Kidney glomerular epithelial cell (primary cell): ENCODE measurements at places on chromosomes 1 and 21.

DNA sequence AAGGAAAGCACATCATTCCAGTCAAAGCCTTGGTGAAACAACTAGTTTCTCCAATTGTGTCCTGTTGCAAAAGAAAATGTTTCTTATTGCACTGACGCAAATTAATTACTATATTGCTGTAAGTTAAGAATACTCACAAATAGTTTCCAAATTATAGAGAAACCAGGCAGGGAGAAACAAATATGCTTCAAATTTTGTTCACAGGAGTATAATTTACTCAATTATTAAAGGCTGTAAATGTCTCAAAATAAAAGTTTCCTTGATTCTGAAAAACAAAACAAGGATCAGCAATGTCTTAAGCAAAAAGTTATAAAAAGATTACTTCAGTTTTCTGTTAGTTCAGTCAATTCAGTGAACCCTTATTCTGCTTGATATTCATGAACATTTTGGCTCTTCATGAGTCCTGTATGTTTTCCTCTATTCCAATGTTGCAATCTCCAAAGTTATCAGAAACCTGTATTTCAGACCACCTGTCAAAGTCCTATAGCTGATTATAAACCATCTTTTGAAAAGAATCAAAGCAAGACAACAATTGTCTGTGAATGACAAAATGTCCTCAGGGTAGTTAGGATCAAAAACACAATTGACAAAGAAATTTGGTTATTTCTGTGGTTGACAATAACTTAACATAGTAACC is 11.7 kb upstream of the SYPL2 start:
- no peak for DNase-seq

DNA sequence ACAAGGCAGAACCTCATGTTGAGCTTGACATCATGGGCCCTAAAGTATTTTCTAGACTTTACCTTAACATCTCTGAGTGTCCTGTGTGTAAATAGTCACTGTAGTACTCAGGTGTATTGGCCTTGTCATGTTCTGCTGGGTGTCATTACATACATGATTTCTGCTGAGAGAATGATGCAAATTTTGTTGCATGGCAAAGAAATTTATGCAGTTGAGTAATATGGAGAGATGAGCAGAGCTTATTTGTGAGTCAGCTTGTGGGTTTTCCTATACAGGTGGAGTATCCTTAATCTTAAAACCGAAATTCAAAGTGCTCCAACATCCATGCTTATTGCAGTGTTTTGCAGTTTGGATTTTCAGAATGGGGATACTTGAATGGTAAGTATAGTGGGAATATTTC is 36.6 kb downstream of the RGL1 start:
- no peak for DNase-seq

- no peak for DNase-seq
Observed at GRCh38 chr1:19034721-19035120, 78.2 kb upstream of the IFFO2 start.

DNA sequence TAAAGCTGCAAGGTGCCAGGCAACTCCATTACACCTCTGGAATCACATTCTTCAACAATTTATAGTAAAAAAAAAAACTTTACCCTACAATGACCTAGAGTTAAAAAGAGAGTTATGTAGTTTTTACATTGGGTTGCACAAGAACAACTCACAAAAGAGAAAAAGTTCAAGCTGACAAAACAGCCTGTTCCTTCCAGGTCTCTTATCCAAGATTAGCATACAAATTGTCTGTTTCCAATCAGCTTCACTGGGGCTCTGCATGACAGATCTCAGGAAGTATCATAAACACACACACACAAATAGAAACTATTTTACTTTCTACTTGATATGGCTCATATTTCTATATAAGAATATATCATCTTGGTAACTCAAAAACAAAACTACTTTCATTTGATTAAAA is 154.6 kb downstream of the PCNX2 start:
- no peak for DNase-seq

DNA sequence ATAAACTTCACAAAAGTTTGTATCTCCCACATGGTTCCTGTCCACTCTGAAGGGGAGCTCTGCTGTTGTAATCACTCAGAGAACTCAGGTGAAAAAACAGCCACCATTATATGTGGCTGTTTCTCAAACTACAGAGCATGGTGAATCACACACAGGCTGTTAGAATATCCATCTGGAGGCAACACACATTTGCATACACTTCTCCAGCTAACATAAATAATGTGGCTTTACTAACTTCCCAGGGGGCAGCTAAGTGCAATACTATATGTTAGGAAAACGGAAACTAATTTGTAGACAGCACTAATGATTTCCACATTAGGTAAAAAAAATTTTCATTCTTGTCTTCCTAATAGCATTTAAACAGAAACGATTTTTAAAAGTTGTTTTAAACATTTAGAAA is 49.3 kb downstream of the PTGFR start:
- no peak for DNase-seq

GRCh38 chr1:99980928-99981327 is 11.1 kb downstream of the SLC35A3 start:
- DNase-seq, result no peak

DNA sequence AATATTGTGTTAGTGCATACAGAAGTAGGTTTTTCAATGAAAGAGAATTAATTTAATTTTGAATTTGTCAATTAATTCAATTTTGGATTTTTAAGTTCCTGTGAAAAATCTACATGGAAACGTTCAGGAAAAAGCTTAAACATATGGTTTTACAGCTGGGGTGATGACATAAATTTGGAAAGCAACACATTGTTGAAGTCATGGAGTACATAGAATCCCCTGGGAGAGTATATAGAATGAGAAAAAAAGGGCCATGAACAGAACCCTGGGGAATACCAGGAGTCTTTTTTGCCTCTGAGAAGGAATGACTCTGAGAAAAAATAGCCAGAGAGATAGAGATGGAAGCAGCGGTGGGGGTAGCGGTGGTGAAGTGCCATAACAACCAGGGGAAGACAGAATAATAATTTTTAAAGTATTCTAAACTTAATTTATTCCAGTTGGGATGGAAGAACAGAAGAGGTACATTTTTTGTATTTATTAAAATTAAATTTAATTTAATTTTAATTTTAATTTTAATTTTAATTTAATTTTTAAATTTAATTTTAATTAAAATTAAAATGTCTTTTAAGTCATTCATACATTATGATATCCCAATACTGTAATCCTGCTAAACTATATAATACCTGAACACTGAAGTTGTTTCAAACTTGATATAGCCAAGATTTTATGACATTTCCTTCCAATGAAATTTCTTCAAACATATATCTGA is 48.9 kb downstream of the NME7 start:
- DNase-seq, result no peak

- DNase-seq, result no peak
Observed at GRCh38 chr1:206581571-206581981, 30.7 kb downstream of the EIF2D start.

GRCh38 chr1:218525451-218526197 is 180.5 kb downstream of the TGFB2 start:
- DNase-seq, result no peak

DNA sequence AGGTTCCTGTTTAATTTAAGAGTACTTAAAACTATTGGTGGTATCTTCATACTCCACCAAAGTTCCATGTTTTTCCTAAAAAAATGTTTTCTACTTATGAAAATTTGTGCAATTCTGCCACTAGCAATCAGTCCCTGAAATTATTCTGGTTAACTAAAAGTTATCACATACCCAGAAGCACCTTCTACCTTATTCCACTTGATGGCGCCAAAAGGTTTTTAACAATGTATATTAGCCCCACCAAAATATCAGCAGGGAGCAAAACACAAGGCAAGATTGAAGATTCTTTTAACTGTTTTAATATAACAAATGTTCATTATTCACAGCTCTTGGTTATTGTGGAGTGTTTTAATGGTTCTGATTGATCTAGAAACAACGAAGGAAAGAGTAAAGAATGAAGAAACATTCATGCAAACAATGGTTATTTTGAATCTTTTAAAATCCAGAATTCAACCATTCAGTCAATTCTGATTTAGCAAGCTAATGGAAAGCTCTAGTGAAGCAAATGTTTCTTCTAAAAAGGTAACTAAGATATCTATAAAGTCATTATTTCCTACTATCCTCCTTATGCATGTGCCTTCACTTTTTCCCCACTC is 67.2 kb downstream of the TTLL7 start:
- DNase-seq, result peak; percentile 63

DNA sequence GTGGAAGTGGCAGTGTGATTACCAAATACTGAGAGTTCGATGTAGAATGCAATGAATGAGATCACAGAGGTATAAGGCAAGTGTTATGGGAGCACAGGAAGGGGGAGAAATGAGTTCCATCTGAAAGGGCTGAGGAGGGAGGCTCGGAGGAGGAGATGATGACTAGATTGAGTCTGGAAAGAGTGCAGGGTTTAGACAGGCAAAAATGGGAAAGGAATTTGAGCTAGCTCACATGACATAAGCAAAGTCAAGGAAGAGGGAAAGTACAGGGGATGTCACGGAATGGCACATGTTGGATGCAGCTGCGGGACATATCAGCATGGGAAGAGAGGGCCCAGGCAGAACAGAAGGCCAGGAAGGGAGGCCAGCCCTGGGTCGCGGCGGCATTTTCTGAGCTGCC is 132.7 kb downstream of the RUNX1 start:
- peak; percentile 64 for DNase-seq

- DNase-seq, result no peak
Observed at GRCh38 chr1:243217349-243217748, 37.7 kb downstream of the CEP170 start.

- DNase-seq, result no peak
Observed at GRCh38 chr1:96987186-96987703, 265.7 kb downstream of the PTBP2 start.

GRCh38 chr1:50109116-50109515 is 396 bp downstream of the ELAVL4 start:
- DNase-seq, result no peak

DNA sequence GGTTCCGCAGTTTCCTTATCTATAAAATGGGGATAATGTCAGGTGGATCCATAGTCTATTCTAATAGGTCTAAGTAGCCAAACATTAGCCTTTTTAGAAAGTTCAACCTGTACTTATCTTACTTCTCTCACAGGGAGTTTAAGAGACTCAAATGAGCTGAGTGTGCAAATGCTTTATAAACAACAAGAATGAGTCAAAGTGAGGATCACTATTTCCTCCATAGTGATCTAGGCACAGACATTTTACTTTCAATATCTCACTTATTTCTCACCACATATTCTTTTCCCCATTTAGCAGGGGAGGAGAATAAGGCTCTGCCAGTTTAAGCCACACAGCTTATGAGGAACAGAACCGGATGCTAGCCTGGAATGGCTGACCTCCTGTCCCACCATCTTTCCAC is 92.1 kb upstream of the LMO4 start:
- no peak for DNase-seq

DNA sequence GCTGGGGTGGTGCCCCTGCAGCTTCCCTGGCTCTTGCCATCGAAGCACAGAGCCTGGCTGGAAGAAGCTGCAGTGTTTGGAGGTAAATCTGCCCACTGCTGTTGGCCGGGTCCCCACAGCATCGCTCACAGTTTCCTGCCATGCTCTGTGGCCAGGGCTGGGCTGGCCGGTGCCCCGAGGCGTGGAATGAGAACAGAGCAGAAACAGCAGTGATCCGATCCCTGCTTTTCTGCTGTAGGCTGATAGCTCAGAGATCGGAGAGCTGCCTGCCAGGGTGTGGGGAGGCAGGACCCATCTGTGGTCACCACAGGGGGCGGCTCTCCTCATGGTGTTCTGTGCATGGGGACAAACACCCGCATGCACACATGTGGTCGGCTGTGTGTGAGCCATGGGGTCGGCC is 11.5 kb downstream of the SLC45A1 start:
- DNase-seq, result no peak

DNA sequence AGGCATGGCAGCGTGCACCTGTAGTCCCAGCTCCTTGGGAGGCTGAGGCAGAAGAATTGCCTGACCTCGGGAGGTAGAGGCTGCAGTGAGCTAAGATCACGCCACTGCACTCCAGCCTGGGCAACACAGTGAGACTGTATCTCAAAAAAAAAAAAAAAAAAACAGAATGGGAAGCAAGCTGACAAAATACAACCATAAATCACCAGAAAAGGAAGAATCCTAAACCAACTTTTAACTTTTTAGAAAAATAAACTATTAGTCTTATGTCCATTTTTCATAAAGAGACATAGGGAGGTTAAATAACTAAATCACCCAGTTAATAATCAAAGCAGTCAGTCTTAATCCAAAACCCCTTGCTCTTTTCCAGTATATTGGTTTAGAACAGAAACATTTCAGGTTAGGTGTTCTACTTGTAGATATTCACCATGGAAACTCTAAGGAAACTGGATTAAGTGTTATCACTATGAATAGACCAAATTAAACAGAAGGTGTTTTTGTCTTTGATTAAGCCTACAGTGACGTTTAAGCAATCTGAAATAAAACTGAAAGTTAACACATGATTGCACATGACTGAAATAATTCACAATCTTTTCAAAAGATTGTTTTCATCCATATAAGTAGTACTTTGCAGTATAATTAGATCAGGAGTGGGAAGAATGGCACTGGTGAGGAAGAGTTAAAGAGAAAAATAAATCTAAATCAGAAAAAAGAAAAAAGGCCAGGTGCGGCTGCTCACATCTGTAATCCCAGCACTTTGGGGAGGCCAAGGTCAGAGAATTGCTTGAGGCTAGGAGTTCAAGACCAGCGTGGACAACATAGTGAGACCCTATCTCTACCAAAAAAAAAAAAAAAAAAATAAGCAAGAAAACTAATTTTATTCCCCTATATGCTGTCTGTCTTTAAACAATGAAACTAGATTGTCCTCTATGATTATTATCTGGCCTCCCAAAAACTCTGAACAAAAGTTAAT is 9.6 kb downstream of the CDC42BPA start:
- DNase-seq, result no peak

DNA sequence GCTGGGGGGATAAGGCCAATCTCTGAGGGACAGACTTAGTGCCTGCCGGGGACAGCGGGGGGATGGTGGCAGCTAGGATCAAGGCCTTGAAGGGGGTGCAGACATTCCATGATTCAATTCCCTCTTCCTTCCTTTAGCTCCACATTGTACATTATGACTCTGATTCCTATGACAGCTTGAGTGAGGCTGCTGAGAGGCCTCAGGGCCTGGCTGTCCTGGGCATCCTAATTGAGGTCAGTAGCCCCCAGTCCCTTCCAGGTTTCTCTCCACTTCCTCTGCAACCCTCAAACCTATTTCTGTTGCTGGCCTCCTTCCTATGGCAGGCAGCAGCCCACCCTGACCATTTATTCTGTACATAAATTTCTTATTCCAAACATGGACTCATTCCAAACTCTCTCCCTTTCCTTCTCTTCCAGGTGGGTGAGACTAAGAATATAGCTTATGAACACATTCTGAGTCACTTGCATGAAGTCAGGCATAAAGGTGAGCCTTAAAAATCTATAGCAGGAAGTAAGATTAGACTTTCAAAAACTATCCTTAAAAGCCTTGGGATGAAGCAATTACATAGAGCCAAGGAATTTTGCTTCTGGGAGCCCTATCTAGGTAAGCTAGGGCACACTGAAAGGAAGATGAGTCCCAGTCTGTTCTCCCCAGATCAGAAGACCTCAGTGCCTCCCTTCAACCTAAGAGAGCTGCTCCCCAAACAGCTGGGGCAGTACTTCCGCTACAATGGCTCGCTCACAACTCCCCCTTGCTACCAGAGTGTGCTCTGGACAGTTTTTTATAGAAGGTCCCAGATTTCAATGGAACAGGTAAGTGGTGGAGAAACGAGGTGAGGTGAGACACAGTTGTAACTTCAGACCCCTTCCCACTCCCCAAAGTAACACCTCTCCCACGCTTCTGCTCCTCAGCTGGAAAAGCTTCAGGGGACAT is 5.1 kb downstream of the CA14 start:
- DNase-seq, result no peak
